WTC11 (cell line): ENCODE measurements at places on chromosomes 11 and 22.

GRCh38 chr11:134202661-134203060 lies 21.1 kb downstream of the NCAPD3 start:
- DNase-seq: no peak

DNA sequence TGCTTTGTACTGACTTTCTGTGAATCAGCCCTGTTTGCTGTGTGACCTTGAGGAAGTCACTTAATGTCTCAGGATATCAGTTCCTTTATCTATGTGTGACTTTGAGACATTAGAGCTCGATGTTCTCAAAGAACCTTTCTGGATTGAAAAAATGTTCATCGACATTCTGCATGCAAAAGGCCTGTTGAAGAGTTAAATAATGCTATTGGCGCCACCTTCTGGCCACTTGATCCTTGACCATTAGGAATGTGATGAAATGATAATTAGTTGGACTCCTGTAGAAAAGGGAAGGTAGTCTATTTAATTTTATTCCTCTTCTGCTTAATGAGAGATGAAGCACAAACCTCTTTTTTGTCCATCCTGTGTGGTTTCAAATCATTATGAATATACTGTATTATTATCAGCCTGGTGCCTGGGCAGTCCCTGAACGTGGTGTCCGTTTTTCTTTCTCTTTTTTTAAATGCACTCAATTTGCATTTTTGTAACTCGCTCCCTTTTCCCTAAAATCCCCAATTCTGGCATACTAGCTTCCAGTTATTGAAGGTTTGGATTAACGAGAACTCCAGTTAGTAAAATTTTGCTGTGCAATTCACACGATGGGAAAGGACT lies 20.7 kb downstream of the ELF5 start:
- peak; percentile 57 for DNase-seq

DNA sequence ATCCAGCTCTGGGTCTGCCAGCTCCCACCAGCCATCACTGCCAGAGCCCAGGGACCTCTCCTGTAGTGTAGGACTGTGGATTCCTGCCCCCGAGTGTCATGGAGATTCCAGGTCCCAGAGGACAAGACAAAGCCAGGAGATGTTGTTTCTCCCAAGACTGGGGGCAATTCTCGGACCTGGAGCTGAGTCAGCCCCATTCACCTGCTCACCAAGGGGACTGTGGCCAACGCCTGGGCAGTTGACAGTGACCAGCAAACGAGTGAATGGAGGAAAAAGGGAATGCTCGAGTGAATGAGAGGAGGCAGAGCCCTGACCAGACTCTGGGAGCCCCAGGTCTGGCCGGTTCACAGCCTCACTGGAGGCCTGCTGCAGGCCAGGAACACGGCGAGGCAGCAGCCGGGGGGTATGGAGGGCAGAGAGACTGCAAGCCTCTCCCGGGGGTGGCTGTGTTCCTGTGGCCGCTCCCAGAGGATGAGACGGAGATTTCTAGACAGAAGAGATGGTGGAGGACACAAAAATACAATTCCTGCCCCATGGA lies 61.3 kb upstream of the PRR5 start:
- no peak for DNase-seq

DNA sequence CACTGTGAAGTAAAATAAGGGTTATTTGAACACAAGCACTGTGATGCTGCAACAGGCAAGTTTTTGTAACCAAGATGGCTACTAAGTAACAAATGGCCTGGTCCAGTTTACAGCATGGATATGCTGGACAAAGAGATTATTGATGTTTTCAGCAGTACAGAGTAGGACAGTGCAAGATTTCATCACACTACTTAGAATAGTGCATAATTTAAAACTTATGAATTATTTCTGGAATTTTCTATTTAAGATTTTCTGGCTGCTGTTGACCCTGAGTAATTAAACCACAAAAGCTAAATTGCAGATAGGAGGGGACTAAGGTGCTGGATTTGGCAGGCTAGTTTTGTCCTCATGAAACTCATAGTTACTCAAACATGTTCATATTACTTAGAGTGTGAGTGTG lies 33.1 kb downstream of the CEP295 start:
- no peak for DNase-seq

- no peak for DNase-seq
Observed at GRCh38 chr11:50220651-50221050, 188.0 kb downstream of the OR4C45 start.

- DNase-seq: no peak
Observed at GRCh38 chr11:132042296-132042695, 671.9 kb downstream of the NTM start.
